Activated T-cell treated with anti-CD3 and anti-CD28 coated beads, Interleukin-2, amount 50 U/mL, for 72 hours (primary cell): ENCODE measurements at places on chromosomes 2 and 18. TPM values are rescaled to one million over a fixed set of nuclear protein-coding genes. Genes with fewer than 3 reads are reported as not detected.

- DNase-seq = no peak
These were observed 64.2 kb upstream of the GREB1L start for GRCh38 chr18:21177822-21178221.

GRCh38 chr2:72938455-72938854 lies 21.1 kb downstream of the EMX1 start:
- no peak for DNase-seq

DNA sequence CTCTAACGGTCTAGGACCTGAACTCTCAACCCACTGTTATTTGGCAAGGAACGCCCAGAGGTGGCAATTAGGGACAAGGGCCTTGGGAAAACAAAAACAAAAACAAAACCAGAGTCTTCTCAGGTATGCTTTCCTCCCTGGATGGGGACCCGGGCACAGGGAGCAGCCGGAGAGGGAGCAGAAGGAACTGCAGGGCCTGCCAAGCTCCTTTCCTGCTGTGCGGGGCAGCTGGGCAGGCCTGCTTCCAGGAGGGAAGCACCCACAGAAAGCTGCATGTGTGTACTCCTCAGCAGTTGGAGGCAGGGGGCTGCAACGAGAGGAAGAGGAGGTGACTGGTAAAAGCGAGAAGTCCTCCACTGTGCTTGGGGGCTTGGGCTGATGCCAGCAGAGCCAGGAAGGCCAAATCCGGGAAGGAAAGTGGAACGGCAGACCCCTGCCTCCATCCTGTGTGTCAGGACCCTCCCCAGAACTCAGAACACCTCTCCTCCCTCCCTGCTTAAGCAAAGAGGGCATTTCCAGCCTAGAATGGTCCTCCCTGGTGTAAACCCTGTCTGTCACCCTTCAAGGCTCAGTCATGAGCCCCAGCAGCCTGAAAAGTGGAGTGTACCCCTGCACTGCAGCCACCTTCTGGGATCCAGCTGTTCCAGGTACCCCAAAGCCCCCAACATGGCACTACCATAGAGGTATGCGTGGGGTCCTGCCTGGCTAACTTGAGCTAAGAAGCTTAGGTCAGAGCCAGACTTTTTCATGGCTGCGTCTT lies 56.3 kb downstream of the DNMT3A start:
- DNase-seq = no peak

DNA sequence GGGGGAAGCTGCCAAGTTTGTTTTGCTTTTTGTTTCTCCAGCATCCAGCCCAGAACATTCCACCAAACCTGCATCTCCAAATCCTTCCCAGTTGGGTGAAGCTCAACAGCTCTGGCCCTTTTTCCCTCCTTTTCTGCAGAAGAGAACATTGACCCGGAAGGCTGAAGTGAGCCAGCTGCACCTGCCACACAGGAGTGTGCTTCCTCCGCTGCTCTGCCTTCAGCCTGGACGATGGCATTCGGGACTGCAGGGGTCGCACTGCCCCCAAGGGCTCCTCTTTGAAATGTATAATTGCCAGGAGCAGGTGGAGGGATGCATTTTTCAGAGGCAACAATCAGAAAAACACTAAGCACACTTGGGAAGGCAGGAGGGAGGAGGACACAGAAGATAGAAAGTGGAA lies 41.8 kb downstream of the ST8SIA5 start:
- DNase-seq = no peak

ROCK1 gene
- total RNA-seq = 67.5 TPM

ACTG2 gene
- 0.22 TPM for total RNA-seq

PID1 gene
- total RNA-seq = not detected

DNA sequence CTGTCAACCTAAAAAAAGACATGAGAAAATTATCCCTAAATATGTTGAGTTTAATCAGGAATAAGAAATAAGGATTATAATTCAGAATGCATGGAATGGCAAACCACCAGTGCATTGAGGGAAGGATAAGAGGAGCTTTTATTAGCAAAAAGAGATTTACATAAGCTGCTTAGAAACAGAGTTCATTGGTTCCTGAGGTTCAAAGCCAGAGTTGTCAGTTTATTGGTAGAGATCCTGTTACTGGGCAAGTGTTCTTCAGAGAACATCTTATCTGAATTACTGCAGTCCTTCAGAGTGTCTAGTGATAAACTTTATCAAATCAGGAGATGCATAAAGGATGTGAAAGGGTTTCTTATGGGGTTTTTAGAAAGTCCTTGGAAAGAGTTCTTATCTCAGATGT lies 76.0 kb upstream of the MEX3C start:
- DNase-seq = no peak

CFLAR gene
- 385 TPM for total RNA-seq

DNAH7 gene
- total RNA-seq = not detected

MC4R gene
- not detected for total RNA-seq

CRYGC gene
- total RNA-seq = not detected

DSC3 gene
- total RNA-seq = not detected

GRCh38 chr18:7048081-7048480 lies 69.5 kb downstream of the LAMA1 start:
- no peak for DNase-seq

- DNase-seq = no peak
These were observed 11.2 kb downstream of the SLC40A1 start for GRCh38 chr2:189569295-189569910.

ESPNL gene
- 0.19 TPM for total RNA-seq

GRCh38 chr2:10426726-10427617 lies 21.2 kb downstream of the ODC1 start:
- no peak for DNase-seq

DNA sequence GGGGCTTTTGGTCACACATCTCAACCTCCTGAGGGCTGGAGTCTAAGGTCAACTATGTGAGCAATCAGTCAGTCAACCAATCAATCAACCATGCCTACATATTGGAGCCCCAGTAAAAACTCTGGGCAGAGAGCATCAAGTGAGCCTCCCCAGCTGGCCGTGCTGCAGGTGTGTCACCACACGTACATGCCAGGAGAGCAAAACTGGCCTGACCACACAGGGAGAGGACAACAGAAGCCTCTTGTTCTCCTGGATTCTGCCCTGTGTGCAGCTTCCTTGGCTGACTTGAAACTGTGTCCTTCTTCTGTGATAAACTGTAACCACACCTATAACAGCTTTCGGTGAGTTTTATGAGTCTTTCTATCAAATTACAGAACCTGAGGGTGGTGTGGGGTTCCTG lies 25.9 kb downstream of the GPR35 start:
- DNase-seq = no peak

AQP4 gene
- not detected for total RNA-seq

GRCh38 chr2:211545582-211545981 lies 989.2 kb downstream of the CPS1 start:
- DNase-seq = no peak

C2orf72 gene
- 0.84 TPM for total RNA-seq

TUBB6 gene
- total RNA-seq = 4.3 TPM

DNA sequence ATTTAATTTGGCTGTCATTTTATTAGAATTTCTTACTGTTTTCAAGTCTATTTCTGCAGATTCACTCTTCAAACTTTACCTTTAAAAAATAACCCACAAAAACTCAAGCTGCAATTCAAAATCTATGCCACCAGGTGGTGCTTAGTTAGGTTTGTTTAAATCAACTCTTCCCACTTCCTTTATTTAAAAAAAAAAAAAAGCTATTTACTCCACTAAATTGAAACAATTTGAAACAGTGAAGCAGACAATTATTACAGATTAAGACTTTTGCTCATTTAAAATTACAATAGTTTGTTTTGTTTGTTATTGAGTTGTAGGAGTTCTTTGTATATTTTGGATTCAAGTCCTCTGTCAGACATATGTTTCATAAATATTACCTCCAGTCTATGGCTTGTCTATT lies 300.0 kb downstream of the PDE11A start:
- DNase-seq = no peak

GRCh38 chr18:35458677-35459441 lies 38.9 kb downstream of the INO80C start:
- no peak for DNase-seq

GRCh38 chr2:147211484-147211883 lies 633.3 kb upstream of the ACVR2A start:
- DNase-seq = no peak

DNA sequence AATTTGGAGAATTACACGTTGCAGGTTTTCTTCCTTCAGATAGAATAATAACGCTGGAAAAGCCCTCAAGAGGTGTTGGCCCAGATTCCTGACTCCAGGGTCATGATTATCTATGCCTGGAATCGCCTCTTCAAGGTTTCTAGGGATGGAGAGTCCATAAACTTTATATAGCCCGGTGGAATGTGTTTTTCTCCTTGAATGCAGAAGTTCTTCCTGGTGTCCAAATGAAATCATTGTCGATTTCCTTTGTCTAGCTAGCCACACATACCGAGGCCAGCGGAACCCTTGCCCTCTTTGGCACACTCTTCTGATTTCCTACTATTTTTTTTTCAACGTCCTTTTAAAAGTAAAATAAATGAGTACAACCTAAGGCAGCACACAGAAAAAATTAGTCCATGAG lies 117.8 kb downstream of the PID1 start:
- no peak for DNase-seq

TMEM214 gene
- 53.6 TPM for total RNA-seq

- DNase-seq = no peak
These were observed 84.1 kb upstream of the RTN4 start for GRCh38 chr2:55134316-55134706.

DNA sequence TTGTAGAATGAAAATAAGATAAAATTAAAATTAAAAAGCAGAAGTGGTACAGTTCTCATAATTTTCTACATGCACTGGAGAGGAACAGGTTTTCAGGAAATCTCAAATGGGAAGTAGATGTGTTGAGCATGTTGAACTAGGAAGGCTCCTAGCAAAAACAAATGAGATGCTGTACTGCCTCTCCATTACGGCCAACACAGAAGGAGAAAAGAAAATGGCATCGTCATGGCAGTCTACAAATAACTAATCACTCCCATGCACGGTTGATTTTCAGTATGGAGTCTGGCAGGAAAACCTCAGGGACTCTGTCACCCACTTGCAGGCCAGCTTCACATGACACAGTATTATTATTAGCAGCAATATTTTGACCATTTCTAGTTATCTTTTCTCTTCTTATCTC lies 278.7 kb downstream of the NRXN1 start:
- DNase-seq = no peak

DNA sequence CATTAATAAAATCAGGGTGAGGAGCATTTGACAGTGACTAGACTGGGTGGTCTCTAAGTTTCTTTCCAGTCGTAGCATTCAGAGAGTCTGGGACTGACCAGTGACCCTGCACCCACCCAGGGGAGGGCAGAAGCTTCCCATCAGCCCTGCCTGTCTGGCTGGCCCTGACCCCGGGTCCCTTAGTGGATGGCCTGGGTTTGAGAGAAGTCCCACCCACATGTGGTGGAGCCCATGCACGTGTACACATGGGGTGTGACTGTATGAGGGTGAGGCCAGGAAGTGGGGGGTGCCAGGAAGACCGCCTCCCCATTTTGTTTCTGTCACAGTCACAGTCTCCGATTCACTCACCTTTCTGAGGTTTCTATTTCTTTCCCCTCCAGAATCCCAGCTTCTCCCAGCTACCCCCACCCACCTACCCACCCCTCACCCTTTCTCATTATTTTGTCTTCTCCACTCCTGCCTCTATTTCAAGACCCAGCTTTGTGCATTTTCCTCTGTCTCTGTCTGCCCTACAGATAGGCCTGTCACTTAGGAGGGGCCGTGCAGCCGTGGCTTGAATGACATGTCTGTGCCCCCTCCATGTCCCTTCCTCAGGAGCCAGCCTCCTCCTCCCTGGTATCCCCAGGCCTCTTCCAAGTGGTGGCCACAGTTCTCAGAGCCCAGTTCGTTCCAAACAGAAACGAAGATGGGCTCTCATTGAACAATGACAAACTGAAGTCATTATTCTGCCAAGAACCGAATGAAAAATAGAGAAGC lies 13.6 kb downstream of the CIB4 start:
- DNase-seq = no peak

GRCh38 chr2:119483395-119483753 lies 40.9 kb downstream of the SCTR start:
- no peak for DNase-seq

GRCh38 chr2:238853721-238854120 lies 5.8 kb downstream of the TWIST2 start:
- no peak for DNase-seq

- no peak for DNase-seq
These were observed 17.8 kb downstream of the SERPINB13 start for GRCh38 chr18:63604791-63605567.

- DNase-seq = no peak
These were observed 35.3 kb upstream of the SOS1 start for GRCh38 chr2:39156107-39156506.

- DNase-seq = no peak
These were observed 215.1 kb downstream of the ZNF385B start for GRCh38 chr2:179646173-179646769.

TMEM182 gene
- total RNA-seq = 10.0 TPM

- DNase-seq = no peak
These were observed 24.6 kb downstream of the CD302 start for GRCh38 chr2:159773426-159773825.

- DNase-seq = no peak
These were observed 585.9 kb upstream of the ID2 start for GRCh38 chr2:8095978-8096377.

DPP4 gene
- 52.9 TPM for total RNA-seq

MRPL19 gene
- total RNA-seq = 45.0 TPM

- no peak for DNase-seq
These were observed 96.8 kb downstream of the TAF4B start for GRCh38 chr18:26322890-26323653.

DNA sequence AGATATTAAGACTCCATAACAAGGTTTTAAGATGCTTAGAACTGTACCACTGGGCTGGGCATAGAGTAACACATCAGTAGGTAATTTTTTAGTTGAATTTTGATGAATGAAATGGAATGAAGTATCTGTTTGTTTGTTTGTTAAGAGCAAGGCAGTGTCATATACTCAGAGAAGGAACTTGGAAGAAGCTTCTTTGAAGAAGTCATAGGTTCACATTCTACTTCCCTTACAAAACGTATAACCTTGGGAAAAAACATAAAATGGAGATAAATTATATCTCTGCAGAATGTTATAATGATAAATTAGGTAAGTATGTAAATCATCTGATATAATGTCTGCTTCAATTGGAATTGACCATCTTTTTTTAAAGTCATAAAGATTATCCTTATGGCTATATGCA lies 122.1 kb upstream of the SLC39A10 start:
- no peak for DNase-seq

DNA sequence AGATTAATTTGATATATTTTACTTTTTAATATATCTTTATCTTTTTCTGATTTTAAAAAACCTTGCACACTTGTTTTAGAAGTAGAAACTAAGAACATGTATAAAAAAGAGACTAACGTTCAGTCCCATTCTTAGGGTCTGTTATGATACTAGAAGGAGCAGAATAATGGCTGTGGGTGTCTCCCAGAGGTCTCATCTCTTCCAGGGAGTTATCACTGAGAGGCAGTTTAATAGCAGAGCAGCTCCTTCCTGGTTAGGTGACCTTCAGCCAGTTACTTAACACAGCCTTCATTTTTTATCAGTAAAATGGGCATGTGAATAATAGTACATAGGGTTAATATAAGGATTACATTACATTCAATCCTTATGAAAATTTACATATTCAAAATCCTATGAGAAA lies 40.6 kb downstream of the FBXO48 start:
- no peak for DNase-seq

- DNase-seq = no peak
These were observed 11.0 kb upstream of the EPG5 start for GRCh38 chr18:45978084-45978483.
